Activated naive CD4-positive, alpha-beta T cell (primary cell): ENCODE measurements at places on chromosomes 5 and 9.

- no peak for DNase-seq
These were observed 396.5 kb upstream of the RPS23 start for GRCh38 chr5:82674671-82675070.

- no peak for DNase-seq
These were observed 36.0 kb downstream of the PRDM6 start for GRCh38 chr5:123124859-123125595.

DNA sequence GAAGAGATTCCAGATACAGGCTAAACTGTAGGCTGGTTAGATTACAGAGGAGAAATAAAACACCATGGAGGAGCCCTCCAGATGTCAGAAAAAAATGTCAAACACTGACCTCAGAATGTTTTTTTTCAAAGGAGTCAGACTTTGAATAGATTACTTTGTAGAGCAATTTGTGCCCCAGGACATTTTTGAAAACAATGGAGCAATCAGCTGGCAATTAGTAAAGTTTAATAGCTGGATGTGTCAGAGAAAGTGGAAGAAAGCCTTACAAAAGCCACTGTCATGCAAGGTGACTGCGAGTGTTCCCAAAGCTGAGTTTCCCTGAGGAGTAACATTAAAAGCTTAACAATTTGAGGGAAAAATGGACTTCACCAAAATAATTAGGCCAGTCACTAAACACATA lies 417.8 kb upstream of the CTNND2 start:
- no peak for DNase-seq

GRCh38 chr9:93038918-93039317 lies 19.6 kb upstream of the SUSD3 start:
- DNase-seq, result no peak

DNA sequence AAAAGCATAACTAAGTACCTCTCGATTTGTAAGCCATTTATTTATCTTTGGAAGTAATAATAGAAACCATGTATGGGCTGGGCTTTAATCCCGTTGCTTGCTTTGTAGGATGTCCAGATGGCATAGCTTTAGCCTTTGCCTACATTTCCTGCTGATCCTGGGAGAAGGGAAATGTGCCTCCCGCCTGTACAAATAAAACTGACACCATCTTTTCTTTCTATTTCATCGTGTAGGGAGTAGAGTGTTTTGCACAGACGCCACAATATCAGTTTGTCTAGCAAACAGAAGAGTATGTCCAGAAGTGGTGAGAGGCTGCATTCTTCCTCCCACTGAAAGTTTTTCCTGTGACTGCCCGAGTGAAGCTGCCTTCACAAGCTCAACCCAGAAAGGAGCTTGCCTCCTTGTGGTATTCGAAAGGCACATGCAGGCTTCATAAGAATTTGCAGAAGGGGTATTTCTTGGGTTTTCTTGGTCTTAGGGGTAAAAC lies 24.7 kb upstream of the TJP2 start:
- DNase-seq, result no peak

GRCh38 chr5:39137819-39138451 lies 63.7 kb upstream of the RICTOR start:
- no peak for DNase-seq

- DNase-seq, result no peak
These were observed 353.6 kb downstream of the BNC2 start for GRCh38 chr9:16516891-16517290.

DNA sequence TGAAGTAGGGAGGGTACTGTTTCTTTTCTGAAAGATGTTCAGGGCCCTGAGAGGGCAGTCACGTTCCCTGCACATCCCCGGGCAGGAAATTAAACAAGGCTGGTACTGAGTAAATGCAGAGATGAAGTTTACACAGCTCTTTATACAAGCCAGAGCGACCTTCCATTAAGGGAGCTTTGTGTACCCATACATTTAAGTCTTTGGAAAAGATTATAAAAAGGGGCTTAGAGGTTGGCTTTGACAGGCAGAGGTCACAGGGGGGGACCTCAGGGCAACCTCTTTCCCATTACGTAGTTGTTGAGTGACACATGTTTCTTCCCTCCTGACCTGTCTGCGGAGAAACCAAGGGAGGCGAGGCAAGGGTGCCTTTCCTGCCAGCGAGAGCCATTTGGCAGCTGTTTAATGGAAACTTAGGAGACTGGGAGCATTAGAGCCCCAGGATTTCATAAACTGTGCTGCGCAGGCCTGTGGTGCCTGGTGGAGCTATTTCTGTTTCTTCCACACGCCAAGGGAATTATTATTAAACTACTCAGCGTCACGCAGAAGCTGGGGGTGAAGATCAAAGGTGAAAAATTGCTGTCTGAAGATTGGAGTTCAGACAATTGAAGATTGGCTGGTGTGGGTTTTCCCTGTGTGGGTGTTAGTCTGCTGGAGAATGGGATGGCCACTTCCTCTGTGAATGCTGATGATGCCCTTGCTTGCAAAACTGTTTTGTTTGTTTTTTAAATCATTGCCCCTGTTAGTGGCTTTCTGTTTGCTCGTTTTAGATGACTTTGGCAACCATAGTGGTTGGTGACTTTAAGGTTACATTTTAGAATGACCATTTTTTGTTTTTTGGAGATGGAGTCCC lies 3.2 kb upstream of the SMIM32 start:
- DNase-seq, result no peak

GRCh38 chr9:5721279-5722087 lies 92.6 kb downstream of the RIC1 start:
- DNase-seq, result no peak

- no peak for DNase-seq
These were observed 207.8 kb upstream of the MAP3K1 start for GRCh38 chr5:56607551-56607950.

DNA sequence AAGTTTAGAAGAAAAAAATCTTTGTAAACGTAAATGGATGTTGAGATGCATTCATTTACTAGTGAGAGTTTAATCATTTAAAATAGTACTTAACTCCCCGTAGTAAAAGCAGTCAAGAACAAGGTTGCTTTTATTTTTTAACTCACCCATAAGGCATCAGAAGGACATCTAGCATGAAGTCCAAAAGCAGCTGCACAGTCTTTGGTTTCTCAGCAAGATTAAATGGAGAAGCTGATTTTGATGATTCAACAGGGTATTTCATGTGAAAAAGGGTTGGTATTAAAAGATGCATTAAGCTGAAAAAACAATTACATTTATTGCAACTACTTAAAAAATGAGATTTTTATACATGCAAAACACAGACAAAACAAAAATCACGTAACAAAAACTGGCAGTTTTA lies 44.0 kb downstream of the ECPAS start:
- no peak for DNase-seq

- DNase-seq, result no peak
These were observed 156.9 kb downstream of the PAM start for GRCh38 chr5:102911973-102912372.

- DNase-seq, result no peak
These were observed 142.3 kb downstream of the BNC2 start for GRCh38 chr9:16728137-16728508.

DNA sequence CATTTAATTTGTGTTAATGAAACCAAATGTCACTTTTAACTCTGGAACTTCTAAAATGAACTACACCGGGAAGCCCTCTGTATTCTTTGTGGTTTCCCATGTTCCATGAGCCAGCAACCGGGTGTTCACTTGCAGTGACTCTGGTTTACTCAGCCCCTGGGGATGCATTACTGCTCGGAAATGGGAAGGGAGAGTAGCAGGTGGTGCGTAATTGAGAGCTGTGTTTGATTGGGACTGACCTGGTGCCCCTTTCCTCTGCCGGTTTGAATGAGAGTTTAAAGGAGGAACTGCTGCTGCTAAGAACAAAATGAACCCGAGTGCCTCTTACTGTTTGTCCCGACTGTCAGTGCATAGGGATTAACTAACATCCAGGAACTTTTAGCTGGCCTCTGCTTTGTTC lies 100.1 kb upstream of the DHFR start:
- DNase-seq, result no peak

DNA sequence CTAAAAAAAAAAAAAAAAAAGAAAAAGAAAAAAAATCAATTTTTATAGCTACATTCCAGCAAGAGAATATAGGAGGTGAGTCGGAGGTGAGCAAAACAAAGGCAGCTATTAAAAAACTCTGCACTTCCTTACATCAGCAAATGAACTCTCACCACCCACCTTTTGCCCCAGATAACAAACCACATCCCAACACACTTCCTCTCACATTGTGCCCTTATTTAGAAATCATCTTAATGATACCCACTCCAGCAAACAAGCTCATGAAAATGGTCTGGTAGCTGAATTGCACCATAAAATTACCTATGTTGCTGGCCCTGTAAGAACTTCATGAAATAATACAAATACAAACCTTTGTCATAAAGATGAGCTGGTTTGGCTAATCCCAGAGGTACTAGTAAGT lies 82.9 kb downstream of the CEMIP2 start:
- DNase-seq, result no peak

DNA sequence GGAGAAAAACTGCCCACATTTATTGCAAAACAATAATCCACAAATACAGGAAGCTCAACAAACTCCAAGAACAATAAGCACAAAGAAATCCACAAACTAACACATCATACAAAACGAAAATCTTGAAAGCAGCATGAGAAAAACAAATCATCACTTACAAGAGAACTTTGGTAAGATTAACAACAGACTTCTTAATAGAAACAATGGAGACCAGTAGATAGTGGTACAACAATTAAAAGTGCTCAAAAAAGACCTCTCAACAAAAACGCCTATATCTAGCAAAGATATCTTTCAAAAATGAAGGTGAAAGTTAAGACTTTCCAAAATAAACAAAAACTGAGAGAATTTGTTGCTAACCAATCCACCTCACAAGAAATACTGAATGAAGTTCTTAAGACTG lies 38.4 kb downstream of the CDKL3 start:
- DNase-seq, result no peak

- no peak for DNase-seq
These were observed 46.2 kb downstream of the TSPAN17 start for GRCh38 chr5:176693477-176693851.

- DNase-seq, result no peak
These were observed 435.6 kb upstream of the WWC1 start for GRCh38 chr5:167855818-167856217.

GRCh38 chr5:125450771-125451170 lies 704.3 kb upstream of the ZNF608 start:
- no peak for DNase-seq

DNA sequence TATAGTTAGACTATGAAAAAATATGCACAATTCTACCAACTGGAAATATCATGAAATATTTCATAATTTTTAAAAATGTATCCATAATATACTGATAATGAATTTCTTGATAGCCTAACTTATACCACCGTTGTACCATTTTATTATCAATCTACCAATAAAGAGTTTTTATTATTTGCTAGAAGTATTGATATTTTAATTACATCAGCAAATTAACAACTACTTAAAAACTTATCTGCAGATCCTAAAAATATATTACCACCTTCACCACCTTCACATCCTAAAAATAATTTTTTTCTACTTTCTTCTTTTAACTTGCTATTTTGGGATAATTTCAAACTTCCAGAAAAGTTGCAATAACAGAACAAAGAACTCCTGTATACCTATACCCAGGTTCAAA lies 21.4 kb downstream of the ATPSCKMT start:
- no peak for DNase-seq

DNA sequence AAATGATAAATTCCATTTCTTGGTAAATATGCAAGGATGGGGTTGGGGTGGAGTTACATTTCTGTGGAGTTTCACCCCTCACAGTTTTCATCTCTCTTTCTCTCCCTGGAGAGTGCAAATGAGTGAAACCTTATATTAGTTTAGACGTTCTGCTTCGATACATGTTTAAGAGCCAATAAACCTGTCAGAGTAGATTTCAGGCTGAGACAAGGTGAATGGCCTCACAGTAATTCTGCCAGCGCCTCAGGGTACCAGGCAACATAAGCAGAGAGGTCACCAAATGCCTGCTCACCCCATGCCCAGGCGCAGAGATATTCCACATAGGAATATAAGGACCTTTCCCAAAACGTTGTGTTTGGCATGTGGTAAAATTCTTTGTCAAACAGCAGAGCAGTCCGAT lies 154.9 kb upstream of the VLDLR start:
- DNase-seq, result no peak

- DNase-seq, result no peak
These were observed 76.1 kb downstream of the ADAMTS2 start for GRCh38 chr5:179268966-179269693.

GRCh38 chr5:171162596-171162995 lies 146.5 kb upstream of the TLX3 start:
- DNase-seq, result no peak

DNA sequence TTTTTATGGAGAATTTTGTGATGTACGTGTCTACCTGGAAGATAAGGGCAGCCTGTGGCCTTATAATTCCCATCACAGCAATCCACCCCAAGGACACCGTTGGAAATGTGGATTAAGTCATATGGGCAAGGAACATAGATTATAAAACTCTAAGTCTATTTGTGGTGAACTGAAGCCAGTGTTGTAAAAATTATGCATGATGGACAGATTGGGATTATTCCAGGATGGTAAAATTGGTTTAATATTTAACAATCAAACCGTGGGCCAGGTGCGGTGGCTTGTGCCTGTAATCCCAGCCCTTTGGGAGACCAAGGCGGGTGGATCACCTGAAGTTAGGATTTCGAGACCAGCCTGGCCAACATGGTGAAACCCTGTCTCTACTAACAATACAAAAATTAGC lies 12.9 kb upstream of the SLC6A19 start:
- no peak for DNase-seq

DNA sequence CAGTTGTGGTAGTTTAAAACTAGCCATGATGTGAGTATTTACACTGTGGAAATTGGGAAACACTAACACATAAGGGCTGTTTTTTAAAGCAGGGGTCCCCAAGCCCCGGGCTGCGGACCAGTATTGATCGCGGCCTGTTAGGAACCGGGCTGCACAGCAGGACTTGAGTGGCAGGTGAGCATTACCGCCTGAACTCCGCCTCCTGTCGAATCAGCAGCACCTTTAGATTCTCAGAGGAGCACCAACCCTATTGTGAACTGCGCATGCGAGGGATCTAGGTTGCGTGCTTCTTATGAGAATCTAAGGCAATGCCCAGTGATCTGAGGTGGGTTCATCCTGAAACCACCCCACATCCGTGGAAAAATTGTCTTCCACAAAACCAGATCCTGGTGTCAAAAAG lies 127.8 kb downstream of the PCSK5 start:
- no peak for DNase-seq

DNA sequence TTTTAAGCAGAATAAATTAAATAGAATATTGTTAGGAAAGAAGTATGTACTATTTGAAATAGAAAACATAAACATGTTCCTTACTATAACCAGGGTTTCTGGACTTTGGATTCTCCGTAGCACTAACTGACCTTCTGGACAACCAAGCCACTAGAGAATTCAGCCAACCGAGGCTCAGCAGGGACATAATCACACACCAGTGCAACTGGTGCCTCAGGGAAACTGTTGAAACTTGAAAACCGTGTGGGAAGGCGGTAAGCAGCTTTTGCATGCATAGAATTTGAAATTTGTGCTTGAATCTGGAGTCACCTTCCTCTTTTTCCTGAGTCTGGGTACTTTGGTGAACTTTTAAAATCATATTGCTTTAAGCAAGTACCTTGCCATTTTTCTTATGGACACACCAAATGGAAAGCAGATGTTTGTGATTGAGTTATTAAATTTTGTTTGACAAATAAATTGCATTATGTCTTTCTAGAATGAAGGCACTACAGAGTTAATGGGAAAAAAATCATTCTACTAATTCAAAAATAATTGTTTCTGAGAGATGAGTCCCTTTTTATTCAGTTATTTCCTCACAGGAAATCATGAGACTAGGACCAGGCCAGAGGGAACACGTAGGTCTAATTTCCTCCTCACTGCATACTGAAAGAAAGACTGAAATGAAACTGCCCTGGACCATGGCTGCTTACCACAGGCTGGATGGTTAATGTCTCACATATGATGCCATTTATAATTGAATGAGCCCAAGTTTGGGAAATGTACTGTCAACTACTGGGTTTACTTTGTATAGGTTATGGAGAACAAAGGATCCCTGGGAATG lies 20.6 kb upstream of the SCAMP1 start:
- no peak for DNase-seq

- no peak for DNase-seq
These were observed 23.3 kb downstream of the SLC1A3 start for GRCh38 chr5:36629729-36630128.
